ENCODE measurements at places on chromosomes 6 and 20. TPM values are rescaled to one million over a fixed set of nuclear protein-coding genes. Genes with fewer than 3 reads are reported as not detected.

GRCh38 chr6:24401458-24401857 is 1.3 kb upstream of the MRS2 start:
- no peak for DNase-seq

DNA sequence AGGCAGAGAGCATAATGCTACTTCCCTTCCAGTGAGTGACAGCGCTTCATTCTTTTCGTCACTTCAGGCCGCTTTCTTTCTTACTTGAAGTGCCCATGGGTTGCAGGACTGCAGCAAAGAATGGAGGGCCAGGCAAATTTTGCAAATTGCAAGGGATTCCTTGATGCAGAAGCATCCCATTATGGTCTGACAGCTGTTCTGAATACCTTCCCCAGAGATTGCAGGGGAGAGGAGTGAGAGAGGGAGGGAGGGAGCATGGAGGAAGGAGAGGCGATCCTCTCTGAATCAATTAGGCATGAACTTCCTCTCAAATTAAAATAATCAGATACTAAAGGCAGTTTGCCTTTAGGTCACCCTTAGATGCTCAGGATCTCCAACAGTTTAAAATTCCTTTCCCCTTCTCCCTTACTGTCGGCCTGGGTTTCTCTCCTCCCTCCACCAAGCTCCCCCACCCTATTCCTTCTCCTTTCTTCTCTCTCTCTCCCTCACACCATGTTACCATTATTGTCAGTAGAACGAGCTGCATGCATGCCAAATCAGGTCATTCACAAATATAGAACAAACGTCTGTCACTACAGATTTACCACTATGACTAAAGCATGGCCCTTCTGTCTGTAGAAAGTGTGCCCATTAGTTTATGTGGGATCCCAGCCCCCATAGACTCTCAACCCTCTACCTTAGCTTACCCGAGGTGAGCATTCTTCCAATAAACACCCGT is 289.2 kb downstream of the CD83 start:
- DNase-seq: no peak

- DNase-seq: no peak
These were observed 41.2 kb downstream of the SLX4IP start for GRCh38 chr20:10476319-10476724.

- no peak for DNase-seq
These were observed 13.3 kb downstream of the NKX2-2 start for GRCh38 chr20:21500599-21500998.

DNA sequence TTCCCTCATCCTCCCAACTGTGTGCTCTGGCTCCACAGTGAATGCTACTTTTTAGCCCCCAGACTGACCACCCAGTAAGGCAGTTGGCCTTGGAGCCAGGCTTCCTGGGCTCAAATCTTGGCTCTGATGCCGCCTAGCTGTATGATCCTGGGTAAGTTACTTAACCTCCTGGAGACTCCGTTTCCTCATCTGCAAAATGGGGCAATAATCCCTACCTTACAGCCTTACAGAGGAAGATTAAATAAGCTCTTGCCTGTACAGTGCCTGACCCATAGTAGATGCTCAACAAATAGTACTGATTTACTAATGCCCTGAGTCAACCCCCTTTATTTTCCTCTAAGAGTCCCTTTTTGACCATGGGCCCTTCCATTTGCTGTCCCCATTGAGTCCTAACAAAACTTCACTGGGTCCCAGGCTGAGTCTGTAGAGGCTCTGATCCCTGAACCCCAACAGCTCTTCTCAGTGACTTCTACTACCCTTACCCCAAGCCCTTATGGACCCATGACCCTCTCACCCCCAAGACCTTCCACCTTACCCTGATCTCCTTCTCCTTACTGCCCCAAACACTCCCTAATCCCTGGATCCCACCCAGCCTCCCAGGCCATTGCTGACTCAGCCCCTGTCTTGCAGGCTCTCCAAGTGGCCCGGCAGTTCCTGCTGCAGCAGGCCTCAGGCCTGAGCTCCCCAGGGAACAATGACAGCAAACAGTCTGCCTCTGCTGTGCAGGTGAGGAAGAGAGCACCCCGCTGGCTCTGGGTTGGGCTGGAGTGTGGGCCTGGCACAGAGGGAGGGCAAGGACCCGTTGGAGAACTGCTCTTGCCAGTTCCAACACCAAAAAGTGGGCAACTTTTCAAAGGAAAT is 31.4 kb downstream of the FOXP4 start:
- DNase-seq: no peak

DNA sequence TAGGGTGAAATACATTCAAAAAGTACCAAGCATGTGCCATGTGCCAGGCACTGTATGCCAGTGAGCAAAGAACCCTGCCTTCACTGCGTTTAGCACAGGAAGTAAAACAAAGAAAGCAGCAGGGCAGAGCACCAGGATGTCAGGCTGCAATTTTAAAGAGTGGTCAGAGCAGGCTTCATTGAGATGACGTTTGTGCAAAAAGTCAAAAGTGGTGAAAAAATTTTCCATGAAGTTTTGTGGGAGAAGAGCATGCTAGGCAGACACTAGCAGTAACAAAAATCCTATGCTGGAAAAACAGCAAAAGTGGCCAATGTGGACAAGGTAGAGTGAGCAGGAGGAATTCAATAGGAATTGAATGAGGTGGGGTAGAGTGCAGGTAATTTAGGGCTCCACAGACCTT is 31.3 kb downstream of the AKIRIN2 start:
- no peak for DNase-seq

- DNase-seq: no peak
These were observed 1.9 kb upstream of the IGF2R start for GRCh38 chr6:159966981-159967380.

DNA sequence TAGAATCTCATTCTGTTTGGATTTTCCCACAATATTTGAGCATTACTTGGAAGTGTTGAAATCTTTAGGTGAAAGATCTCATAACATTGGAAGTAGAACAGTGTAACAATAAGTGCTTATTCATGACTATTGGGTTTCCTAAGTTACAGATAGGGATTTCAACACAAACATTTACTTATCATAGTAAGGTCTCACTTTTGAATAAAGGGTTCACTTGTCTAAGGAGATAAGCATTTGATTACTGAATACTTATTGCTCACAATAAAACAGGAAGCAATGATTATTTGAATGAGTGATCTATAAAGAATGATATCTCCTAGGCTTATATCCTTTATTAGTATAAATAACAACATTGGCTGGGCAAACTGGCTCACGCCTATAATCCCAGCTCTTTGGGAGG is 14.8 kb downstream of the DDX43 start:
- no peak for DNase-seq

DNA sequence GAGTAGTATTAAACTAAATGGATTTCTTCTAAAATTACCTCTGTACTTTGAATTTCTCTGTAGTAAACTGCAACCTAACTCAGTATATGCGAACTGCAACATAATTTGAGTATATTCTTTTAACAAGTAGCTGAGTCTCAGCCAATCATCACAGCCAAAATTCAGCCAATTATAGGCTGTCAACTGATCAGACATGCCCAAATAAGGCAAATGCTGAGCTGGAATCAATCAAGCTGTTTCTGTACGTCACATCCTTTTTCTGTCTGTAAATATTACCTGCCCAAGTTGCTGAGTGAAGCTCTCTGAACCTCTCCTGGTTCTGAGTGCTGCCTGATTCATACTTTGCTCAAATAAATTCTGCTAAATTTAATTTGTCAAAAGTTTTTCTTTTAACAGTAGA is 9.5 kb upstream of the C6orf58 start:
- DNase-seq: no peak

GRCh38 chr6:157864185-157864761 is 41.2 kb downstream of the SNX9 start:
- no peak for DNase-seq

DNA sequence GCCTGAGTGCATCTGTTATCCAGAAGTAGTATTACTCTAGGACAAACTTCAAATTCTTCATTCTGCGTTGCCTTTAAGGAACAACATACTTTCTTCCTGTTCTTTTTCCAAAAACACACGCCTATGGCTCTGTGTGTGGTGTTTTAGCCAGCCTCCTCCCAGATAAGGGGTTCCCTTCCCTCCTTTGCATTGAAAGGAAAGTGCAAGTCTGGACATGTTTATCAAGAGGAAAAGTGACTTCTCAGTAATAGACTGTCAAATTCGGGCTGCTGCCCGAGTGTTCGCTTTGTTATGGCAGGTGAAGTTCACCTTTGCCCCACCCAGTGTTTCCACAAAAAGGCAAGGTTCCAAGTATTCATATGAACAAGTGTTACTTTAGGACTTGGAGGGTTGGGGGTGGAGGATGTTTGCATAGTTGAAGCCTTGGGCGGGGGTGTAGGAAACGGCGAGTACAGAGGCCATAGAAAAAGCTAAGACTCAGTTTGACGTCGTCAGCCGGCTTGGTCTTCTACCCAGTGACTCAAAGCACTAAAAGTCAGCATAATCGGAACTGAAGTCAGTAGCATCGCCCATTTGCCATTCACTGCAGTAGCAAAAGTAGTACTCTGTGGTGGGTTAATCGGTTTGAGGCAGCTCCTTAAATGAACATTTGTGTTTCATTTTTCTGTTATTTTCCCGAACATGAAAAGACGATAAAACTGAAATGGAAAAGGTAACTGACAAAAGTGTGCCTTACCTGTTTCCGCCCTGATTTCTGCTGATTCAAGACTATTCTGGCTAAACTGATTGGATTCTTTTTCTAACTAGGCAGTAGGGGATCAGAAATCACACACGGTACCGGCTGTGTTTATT is 12.5 kb downstream of the PRDM1 start:
- DNase-seq: no peak

DNA sequence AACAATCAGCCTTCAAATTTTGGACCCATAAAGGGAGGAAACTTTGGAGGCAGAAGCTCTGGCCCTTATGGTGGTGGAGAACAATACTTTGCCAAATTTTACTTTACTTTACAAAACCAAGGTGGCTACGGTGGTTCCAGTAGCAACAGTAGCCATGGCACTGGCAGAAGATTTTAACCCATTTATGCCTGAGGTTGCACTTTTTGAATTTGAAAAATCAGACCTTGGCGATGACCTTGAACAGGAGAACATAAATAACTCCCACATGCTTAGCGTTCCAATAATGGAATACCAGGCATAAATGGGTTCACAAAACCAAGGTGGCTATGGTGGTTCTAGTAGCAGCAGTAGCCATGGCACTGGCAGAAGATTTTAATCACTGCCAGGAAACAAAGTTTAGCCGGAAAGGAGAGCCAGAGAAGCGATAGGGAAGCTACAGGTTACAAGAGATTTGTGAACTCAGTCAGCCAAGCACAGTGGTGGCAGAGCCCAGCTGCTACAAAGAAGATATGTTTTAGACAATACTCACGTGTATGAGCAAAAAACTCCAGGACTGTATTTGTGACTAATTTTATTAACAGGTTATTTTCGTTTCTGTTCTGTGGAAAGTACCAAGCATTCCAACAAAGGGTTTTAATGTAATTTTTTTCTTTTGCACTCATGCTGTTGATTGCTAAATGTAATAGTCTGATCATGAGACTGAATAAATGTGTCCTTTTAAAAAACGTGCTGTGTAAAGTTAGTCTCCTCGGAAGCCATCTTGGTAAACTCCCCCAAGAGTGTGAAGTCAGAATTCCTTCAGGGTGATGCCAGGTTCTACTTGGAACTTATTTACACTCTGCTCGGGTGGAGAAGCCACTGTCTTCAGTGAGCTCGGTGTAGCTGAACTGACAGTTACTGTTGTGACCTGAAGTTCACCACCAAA is 6.7 kb downstream of the SFT2D1 start:
- DNase-seq: no peak

- no peak for DNase-seq
These were observed 59.2 kb downstream of the POPDC3 start for GRCh38 chr6:105120570-105120969.

- DNase-seq: no peak
These were observed 123.5 kb upstream of the SAMD5 start for GRCh38 chr6:147384737-147385710.

DNA sequence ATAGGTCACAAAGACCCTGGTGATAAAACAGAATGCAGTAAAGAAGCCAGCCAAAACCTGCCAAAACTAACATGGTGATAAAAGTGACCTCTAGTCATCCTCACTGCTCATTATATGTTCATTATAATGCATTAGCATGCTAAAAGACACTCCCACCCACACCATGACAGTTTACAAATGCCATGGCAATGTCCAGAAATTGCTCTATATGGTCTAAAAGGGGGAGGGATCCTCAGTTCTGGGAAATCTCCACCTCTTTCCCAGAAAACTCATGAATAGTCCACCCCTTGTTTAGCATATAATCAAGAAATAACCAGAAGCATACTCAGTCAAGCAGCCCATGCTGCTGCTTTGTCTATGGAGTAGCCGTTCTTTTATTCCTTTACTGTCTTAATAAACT is 40.4 kb upstream of the MC3R start:
- DNase-seq: no peak

DNA sequence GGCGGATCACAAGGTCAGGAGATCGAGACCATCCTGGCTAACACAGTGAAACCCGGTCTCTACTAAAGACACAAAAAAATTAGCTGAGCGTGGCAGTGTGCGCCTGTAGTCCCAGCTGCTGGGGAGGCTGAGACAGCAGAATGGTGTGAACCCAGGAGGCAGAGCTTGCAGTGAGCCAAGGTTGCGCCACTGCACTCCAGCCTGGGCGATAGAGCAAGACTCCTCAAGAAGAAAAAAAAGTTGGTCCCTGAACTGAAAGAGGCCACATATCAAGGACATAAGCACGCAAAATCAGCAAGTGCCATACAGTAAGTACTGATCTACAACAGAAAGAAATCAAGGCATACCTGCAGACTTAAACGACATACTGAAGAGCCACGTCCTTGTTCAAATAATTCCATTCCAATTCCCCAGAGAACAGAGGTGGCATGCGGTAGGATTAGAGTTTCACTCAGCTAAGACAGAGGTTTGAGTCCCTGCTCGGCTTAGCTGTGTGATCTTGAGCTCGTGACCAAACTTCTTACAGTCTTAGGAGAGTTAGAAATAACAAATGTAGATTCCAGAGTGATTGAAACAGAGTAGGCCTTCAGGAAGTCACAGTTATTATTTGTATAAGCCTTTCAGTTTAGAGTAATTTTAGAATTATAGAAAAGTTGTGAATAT is 29.2 kb downstream of the B4GALT5 start:
- DNase-seq: no peak

DNA sequence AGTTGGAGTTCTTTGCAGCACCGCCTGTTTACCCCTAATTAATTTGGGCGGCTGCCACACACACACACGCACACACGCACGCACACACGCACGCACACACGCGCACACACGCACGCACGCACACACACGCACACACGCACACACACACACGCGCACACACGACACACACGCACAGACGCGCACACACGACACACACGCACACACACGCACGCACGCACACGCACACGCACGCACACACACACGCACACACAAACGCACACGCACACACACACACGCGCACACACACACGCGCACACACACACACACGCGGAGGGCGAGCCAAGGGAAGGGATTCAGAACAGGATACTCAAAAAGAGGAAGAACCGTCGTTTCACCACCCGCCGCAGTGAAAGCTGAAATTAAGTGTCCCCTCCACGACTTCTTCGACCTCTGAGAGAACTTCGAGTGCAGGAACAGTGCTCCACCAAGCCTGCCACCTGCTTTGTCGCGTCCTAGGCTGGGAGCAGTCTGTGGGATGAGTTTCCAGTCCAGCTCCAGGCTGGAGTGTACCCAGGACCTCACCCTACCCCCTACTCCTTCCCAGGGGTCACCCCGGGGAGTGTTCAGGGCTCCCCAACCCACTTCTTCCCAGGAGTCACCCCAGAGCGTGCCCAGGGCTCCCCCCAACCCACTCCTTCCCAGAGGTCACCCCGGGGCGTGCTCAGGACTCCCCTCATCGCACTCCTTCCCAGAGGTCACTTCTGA is 1.1 kb downstream of the RNASET2 start:
- DNase-seq: no peak

Gene MAP3K5
- 37.0 TPM for total RNA-seq

Gene POPDC3
- not detected for total RNA-seq

Gene VARS2
- total RNA-seq: 6.7 TPM

Gene HSPA12B
- 7.2 TPM for total RNA-seq

Gene SOX18
- 63.8 TPM for total RNA-seq

Gene CST11
- total RNA-seq: not detected

Gene RWDD2A
- 5.3 TPM for total RNA-seq

Gene NKAPL
- 2.1 TPM for total RNA-seq

Data from ovary (tissue), 10 donors.